ENCODE measurements at places on chromosomes 16 and 17.

GRCh38 chr17:80704381-80704819 is 159.8 kb downstream of the RPTOR start:
- no peak for DNase-seq

GRCh38 chr17:77424585-77425344 is 284.0 kb downstream of the SEC14L1 start:
- no peak for DNase-seq

DNA sequence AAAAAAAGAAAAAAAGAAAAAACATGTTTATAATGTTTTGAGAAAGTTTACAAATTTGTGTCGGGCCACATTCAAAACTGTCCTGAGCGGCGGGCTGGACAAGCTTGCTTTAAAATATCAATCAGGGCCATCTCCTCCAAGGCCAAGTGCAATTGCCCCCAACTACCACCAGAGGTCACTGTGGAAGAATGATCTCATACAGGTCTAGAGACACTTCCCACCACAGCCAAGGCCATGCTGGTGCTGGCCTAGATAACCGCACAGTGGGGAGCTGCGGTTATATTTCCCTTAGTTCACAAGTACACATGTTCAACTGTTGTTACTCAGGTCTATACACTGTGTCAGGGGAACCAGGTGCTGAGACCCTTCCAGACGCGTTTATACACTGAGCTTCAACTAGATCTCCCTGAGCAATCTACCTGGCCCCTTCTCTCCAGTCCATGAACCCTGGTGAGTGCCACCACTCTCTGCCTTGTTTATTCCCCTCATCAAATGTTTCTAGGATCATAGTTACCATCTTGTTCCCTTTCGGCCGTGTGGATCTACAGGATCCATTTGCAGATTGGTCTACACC is 83.8 kb upstream of the CCL2 start:
- DNase-seq, result peak; percentile 25

DNA sequence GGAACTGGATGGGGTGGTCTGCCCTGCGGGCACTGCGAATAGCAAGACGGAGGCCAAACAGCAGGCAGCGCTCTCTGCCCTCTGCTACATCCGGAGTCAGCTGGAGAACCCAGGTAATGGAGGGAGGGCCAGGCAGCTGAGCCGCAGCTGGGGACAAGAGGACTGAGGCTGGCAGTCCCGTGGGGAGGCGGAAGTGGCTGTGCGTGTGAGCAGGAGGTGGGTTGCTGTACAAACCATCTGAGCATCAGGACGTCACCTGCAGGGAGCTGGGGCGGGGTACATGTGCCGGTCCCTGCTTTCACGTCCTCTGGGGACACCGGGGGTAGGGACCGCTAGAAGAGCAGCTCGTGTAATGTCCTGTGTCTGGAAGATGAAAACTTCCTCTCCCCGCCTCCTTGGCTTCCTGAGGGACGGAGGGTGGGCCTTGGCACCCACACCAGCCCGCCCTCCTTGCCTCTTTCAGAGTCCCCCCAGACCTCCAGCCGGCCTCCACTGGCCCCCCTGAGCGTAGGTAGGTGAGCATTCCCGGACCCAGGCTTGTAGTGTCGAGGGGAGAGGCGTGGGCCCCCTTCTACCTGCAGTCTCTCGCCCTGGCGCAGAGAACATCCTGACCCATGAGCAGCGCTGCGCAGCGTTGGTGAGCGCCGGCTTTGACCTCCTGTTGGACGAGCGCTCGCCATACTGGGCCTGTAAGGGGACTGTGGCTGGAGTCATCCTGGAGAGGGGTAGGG is 3.7 kb downstream of the ADAD2 start:
- peak; percentile 12 for DNase-seq

DNA sequence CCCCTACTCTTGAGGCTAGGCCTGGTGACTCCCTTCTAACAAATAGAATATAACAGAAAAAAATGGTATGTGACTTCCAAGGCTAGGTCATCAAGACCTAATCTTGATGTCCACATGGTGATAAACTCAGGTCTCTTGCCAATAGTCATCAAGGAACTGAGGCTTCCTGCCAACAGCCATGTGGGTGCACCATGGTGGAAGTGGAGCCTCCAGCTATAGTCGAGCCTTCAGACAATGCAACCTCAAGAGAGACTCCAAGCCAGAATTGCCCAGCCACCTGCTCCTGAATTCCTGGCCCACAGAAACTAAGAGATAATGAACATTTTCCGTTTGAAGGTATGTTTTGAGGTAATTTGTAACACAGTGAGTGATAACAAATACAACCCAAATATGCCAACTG is 55.9 kb upstream of the SREBF1 start:
- no peak for DNase-seq

GRCh38 chr17:14051692-14052091 is 17.6 kb upstream of the COX10 start:
- no peak for DNase-seq
